ENCODE measurements at places on chromosomes 6 and 20.

DNA sequence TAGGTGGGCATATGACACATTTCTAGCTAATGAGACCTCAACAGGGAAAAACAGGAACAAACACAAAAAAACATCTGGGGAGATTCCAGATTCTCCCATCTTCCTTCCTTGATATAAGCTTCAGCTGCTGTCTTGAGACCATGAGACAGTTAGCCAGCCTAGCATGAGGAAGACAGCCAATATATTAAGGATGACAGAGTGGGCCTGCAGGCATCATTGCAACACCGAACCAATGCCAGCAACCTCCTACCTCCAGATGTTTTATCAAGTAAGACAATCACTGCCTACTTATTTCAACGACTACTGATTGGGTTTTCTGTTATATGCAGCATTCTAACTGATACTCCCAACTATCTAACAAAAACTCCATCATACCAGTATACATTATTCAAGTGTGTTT lies 119.0 kb downstream of the ISM1 start:
- DNase-seq = no peak

DNA sequence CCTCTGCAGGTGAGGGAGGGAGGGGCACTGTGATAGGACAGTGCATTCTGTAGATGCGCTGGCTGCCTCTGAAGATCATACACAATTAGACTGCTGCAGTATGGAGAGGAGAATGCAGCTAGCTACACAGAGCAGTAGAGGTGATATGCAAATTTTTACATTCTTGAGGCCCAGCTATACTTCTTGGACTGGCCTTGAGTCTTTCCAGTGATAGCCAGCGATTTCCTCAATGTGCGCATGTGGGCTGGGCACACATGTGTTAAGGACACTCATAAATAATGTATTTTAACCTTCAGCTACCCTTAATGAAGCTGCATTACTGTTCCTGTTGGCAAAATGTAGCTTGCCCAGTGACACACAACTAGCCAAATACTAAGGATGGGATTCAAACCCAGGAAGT lies 19.0 kb downstream of the TTPAL start:
- no peak for DNase-seq

DNA sequence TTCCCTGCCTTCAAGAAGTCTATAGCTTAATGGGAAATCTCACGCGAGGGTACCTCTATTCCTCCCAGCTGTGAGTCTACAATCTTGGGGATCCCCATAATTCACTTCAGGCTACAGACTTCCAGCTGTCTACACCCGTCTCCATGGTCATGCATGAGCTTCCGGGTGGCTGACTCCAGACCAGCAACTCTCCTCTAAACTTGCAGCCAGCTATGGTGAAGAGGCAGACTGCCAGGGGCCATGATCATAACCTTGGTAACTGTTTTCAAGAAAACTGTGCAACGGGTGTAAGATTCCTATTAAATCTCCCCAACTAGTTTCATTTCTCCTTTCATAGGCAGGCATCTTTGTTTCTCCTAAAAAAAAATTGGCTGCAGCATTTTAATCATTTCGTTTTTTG lies 534.4 kb upstream of the CHD6 start:
- no peak for DNase-seq

- no peak for DNase-seq
Observed at GRCh38 chr6:40195428-40196134, 261.3 kb upstream of the MOCS1 start.

DNA sequence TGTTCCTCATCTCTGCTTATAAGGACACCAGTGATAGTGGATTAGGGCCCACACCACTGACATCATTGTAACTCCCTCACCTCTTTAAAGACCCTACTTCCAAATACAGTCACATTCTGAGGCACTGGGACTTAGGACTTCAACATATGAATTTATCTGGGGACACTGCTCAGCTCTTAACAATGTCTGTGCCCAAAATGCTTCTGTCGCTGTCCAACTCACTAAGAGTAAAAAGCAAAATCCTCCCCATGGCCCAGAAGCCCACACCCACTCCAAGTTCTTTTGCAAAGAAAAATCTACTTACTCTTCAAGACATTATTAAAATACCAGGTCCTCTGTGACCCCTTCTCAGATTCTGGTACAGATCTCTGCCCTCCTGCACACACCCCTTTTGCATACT lies 116.2 kb downstream of the TBC1D7 start:
- no peak for DNase-seq

DNA sequence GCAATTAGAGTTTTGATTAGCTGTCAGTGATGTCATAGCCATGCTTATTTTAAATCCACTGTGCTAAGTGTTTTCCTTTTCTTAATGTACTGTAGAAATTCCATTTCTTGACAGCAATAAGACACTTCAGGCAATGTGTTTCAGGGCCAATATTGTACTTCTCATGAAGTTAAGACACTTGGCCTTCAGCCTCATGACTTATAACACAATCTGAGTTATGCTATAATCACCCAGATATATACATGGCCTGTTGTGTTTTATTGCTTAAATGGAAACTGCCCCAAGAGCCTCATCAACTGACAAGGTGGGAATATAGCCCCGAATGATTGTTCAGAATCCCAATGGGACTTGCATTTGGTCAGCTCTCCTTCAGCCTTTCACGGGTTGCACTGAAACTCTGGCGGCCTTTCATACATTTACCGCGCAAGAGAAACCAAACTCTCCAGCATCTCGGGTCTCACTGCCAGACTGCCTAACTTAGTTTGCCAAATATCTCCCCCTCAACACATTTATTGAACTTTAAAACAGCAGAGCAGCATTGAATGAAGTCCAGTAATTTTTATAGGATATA lies 44.2 kb upstream of the TBX18 start:
- no peak for DNase-seq

DNA sequence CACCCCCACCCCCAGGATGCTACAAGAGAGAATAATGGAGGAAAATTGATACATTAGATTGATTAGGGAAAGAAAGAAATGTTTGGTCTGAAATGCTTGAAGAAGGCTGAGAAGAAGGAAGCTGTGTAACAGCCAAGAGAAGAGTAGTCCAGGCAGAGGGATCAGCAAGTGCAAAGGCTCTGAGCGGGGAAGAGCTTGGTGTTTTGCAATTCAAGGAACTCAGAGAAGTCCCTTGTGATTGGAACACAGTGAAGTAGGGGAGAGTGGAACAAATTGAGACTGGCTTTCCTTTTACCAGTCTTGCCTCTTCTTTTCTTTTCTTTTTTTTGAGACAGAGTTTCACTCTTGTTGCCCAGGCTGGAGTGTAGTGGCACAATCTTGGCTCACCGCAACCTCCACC lies 76.6 kb upstream of the CHD6 start:
- no peak for DNase-seq

DNA sequence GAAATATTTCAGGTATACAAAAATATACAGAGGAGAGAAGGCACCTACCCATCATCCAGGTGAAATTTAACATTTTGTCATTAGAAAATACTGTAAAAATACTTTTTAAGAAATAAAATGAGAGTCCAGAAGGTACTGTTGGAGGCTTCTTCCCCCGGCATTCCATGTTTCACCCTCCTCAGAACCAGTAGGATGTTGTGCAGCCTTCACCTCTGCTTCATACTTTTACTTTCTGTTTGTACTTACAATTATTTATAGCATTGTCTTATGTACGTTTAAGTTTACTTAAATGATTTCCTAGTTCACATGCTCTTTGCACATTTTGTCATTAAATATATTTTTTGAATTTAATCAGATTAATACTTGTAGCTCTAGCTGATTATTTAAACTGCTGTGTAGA lies 30.9 kb downstream of the TMEM200A start:
- DNase-seq = no peak

DNA sequence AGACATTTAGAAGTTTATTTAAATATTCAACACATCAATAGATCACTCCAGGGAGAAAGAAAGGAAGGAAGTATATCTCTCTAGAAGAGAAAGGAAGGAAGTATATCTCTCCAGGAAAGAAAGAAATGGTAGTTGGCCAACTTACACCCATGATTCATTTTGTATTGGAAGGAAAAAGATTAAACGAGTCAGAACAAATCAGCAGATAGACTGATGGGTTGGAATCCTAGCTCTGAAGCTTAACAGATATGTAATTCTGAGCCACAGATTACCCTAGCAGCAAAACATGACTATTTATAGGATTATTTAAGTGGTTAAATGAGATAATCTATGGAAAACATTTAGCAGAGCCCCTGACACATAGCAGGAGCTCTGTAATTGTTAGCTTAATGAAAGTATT lies 27.1 kb downstream of the COL12A1 start:
- DNase-seq = no peak

DNA sequence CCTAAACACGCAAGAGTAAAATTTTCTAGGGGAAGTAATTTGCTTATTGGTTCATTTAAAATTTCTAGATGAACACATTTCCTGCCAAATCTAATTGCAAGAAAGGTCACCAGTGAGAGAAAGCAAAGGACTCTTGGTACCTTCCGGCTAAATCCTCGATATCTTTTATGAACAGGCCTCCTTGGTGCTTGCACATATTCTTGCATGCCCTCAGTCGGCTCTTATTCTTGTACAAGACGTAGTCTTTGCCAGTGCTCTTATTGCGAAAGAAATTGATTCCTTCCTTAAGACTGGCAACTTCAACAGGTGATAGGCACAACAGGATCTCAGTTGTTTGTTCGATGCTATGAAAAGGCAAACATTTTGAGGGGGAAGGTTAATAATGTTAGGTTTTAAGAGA lies 141.7 kb upstream of the CARMIL1 start:
- no peak for DNase-seq

DNA sequence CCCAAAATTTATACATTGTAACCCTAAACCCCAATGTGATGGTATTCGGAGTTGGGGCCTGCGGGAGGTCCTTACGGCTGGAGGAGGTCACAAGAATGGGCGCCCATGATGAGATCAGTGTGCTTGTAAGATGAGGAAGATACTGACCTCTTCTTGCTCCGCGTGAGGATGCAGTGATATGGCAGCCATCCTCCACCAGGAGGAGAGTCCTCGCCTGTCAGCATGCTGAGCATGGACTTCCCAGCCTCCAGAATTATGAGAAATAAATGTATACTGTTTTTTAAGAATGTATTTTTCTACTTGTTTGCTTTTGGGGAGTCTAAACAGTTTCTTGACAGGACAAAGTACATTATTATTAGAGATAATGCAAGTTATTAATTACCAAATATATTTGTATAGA lies 8.7 kb upstream of the SYNDIG1 start:
- no peak for DNase-seq
